ENCODE measurements at places on chromosomes 16 and 17. TPM values are rescaled to one million over a fixed set of nuclear protein-coding genes. Genes with fewer than 3 reads are reported as not detected.

SLC6A2 gene
- total RNA-seq = not detected

ATP2C2 gene
- total RNA-seq = not detected

NOG gene
- not detected for total RNA-seq

MT1A gene
- total RNA-seq = 17.6 TPM

PPL gene
- 90.0 TPM for total RNA-seq

EPN3 gene
- under 0.01 TPM for total RNA-seq

SLC52A1 gene
- not detected for total RNA-seq

TLCD2 gene
- 1.5 TPM for total RNA-seq

STH gene
- not detected for total RNA-seq

FOXC2 gene
- 4.5 TPM for total RNA-seq

Data from subcutaneous preadipocyte (primary cell).